ENCODE measurements at places on chromosomes 6 and 20.

GRCh38 chr20:51014797-51015722 is 7.8 kb downstream of the KCNG1 start:
- no peak for DNase-seq

- no peak for DNase-seq
These were observed 222.6 kb upstream of the TAB2 start for GRCh38 chr6:149094934-149095351.

DNA sequence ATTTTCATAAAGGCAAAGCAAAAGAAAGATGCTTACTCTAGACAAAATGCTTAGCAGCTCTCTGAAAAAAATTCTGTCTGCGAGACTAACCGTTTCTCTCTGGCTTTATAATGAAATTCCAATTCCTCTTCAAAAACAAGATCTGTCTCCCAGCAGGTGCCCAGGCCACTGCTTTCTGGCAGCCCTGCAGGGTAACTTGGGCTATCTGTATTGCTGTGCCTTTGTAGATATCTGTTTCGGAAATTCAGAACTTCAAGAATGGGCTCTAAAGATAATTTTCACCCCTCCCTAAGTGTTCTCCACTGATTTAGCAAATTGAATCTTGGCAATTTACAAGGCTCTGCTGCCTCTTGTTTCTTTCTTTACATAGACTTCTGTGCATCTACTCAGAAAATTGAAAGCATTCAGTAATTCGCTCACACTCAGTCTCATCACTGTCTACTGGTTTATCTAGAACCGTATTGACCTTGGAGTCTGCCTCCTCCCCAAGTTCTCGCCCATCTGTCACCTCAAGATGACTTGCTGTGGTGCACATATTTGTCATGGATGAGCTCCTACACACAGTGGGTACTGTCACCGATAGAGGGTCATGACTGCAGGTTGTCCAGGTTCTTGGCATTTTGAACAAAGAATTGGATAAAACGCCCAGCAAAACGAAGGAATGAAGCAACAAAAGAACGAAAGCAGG is 26.4 kb upstream of the FABP7 start:
- DNase-seq: no peak

GRCh38 chr6:90416322-90416721 is 119.7 kb upstream of the BACH2 start:
- no peak for DNase-seq

DNA sequence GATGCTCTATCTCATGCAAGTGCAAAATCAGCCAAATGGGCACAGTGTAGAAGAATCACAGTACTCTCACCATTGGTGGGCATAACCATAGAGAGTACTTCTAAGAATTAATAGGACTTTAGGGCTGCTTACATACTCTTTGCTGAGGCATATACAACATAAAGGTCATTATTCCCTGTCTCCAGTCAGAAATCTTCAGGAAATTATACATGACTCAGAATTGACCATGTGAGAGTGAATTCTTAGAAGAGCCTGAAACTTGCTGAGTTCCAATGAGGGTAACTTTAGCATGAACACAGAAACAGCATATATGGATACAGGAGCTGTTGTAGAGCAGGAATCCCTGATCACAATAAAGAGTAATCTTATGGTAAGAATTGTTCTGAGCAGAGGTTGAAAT is 498.7 kb downstream of the TENT5A start:
- DNase-seq: no peak

DNA sequence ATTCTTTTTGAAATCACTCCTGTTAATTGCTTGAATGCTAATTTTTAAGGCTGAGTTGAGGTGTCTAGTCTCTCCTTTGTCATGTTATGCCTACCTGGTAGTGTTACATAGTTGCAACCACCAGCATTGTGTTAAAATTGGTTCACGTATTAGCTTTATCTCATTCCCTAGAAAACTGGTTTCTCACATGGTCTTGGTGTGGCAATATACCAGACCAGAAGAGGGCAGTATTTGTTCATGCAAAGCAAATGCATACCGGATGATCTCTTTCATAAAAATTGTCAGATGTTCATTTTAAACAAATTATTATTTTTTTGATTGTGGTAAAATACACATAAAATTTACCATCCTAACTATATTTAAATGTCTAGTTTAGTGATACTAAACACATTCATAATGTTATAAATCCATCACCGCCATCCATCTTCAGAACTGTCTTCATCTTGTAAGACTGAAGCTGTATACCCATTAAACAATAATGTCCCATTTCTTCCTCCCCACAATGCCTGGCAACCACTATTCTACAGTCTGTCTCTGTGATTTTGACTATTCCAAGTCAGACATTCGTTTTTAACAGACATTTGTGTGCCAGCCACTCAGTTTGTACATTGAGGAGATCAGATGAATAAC is 92.8 kb downstream of the ATRN start:
- no peak for DNase-seq

- no peak for DNase-seq
These were observed 24.4 kb downstream of the UST start for GRCh38 chr6:148771212-148771601.

DNA sequence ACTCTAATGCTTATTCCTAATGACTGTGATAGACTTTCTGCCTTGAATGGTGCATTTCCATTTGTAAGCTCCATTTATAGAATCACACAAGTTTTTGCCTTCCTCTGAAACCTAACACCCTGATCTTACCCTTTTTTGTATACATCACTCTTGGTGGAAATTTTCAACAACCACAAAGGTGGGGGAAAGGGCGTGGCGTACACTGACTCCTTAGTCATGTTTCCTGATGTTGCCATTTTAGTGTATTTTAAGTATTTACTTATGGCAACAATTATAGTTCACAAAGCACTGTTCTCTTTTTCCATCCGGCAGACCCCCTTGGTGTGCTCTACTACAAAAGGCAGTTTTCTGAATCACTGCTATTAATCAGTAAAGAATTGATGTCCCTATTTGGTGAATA is 92.0 kb downstream of the ATXN1 start:
- no peak for DNase-seq

DNA sequence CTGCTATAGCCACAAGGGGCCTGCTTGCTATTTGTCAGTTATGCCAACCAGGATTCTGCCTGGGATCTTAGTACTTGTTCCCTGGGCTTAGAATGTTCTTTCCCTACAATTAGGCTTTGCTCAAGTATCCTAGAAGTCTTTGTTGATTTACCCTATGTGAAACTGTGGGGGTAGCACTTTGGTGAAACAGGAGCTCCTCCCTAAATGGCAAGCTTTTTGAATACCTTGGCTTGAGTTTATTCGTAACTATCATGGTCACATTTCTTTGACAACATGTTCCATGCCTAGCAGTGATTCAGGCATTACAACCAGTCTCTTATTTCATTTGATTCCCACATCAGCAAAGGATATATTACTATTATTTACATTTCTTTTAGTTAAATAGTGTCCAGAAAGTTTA is 21.2 kb downstream of the AFDN start:
- DNase-seq: no peak

GRCh38 chr6:5025911-5026819 is 22.3 kb upstream of the RPP40 start:
- no peak for DNase-seq

- no peak for DNase-seq
These were observed 588.2 kb upstream of the NRSN1 start for GRCh38 chr6:23537828-23538227.

- no peak for DNase-seq
These were observed 15.8 kb downstream of the MPC1 start for GRCh38 chr6:166366921-166367320.

DNA sequence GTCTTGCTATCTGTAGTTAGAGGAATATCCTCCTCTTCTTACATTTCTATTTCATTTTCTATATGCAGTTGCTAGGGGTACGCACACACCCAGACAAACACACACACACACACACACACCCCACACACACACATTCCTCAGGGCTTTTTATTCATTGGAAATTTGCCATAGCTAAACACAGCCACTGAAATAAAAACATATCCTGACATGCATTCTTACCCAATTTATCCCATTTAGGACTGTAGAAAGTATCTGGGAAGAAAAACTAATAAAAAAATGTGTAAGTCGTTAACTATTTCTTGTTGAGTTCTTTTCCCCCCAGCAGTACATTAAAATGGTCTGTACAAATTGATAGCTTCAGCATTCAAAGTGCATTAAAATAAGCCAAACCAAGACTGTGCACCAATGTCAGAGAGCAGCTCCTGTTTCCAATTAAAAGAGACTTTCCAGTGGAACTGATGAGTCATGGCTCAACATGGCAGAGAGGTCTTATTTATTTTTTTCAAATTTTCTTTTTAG is 357.9 kb upstream of the AGPAT4 start:
- no peak for DNase-seq

GRCh38 chr6:35367646-35368037 is 25.3 kb downstream of the PPARD start:
- no peak for DNase-seq

DNA sequence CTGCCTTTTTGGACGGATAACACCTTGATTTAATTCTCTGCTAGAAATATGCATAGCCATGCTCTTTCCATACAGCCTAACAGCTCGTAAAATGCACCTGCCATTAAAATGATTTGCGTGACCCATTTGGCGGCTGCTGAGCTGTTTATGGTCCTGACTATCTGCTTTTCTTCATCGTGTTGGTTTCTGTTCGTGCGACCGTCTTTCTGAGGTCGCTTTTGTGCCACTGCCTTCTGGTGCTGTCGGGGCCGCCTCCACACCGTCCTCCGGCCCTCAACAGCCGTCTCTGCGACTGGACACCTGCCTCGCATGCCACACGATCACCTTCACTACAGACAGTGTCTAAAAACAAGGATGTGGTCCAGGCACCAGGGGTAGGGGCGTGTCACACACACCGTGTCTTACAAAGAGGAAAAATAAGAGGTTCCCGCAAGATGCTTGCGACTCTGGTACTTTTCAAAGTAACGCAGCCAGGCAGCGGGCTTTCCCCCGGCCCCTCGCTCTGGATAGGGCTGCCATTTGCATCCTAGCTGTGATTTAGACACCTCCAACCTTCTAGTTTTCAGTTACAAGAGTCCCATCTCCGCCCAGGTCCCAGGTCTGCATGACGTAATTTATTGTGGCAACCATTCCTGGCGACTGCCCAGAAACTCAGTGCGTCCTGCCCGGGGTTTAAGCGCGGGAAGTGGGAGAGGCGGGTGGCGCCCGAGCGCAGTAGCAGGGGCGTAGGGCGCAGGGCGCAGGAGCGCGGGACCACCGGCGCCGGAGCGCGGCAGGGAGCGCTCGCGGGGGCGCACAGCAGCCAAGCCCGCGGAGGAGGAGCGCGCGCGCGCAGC is at the start of gene STMND1:
Gene STMND1, plus strand, starts transcription at position 629 of the 836 bp plus-strand sequence. CDS start 208 bp downstream, outside the sequence.
- no peak for DNase-seq

DNA sequence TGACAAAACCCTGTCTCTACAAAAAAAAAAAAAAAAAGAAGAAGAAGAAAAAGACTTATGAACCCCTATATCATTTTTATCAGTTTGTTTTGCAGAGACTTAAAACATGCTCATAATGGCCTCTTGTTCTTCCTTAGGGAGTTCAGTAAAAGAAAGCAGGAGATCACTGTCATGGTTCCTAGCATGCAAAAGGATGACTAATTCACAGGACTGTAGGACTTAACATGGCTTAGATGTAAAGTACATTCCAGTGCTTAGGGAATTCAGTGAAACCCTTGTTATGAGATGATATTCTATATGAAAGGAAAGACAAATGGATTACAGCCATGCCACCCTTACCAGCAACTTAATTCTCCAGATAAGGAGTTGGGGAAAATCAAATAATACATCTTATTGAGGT is 29.5 kb downstream of the EEF1A1 start:
- DNase-seq: no peak

- no peak for DNase-seq
These were observed 85.8 kb downstream of the LYRM4 start for GRCh38 chr6:5174756-5175549.

DNA sequence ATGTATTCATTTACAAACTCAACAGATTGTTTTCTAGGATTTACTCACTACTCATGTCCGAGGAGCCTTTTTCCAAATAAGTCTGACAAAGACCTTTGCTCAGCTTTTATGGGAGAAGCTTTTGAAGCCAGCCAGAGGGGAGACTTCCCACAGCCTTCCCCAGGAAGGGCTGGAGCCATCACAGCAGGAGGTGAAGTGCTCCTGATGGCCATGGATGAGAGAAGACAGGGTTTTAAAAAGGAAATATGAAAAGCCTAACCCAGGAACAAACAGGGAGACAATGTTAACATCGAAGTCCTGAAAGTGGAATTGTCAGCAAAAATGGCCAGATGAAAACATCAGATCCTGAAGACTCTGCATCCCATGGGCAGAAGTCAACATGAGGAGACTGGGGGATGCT is 11.6 kb upstream of the TAGAP start:
- no peak for DNase-seq

- no peak for DNase-seq
These were observed 78.7 kb upstream of the PRSS16 start for GRCh38 chr6:27168586-27169443.

GRCh38 chr20:50372770-50373088 is 137.5 kb upstream of the PTPN1 start:
- peak; percentile 38 for DNase-seq

DNA sequence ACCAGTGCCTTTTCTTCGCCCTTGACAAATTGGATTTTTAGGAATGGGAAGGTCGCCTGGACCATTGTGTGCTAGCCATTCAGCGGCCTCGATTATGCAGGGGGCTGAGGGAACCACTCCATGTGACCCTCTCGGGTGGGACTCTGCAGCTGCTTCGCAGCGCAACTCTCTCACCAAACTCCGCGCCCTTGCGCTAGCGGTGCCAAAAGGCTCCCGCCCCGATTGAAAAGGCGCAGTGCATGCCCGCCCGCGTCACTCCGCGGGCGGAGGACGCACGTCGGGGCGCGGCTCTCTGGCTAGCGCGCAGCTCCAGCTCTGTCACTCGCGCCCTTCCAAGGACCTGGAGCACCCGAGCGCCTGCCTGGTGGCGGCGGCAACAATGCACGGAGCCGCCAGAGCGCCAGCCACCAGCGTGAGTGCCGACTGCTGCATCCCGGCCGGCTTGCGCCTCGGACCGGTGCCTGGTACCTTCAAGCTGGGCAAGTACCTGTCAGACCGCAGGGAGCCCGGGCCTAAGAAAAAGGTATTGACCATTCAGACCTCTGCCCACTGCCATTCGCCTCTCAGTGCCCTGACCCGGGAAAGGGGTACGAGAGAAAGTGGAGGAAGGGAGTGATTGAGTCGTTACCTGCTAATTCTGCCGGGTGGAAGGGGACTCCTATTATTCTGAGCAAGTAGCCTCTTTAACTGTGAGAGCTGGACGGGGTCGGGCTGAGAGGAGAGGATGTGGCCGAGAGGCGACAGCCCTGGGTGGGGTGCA is at the start of gene PRDM13:
Gene PRDM13, plus strand, starts transcription at position 178 of the 760 bp plus-strand sequence. Its CDS starts 202 bp downstream, at position 380.
- no peak for DNase-seq

GRCh38 chr20:623704-624103 is 13.6 kb upstream of the TCF15 start:
- no peak for DNase-seq

DNA sequence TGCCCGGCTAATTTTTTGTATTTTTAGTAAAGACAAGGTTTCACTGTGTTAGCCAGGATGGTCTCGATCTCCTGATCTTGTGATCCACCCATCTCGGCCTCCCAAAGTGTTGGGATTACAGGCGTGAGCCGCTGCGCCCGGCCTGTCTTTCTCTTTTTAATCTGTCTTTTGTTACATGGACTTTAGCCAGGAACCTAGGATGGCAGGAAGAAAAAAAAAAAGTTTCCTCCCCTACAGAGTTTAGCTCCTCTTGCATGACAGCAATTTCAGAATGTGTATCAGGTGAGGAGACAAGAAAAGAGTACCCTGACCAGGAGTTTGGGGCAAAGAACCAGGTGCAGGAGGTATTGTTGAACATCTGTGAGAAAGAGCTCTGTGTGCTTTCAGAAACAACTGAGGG is 21.4 kb upstream of the TXLNB start:
- DNase-seq: no peak

- no peak for DNase-seq
These were observed 55.9 kb upstream of the UBR2 start for GRCh38 chr6:42507901-42508300.

GRCh38 chr6:1485678-1486077 is 96.3 kb downstream of the FOXF2 start:
- no peak for DNase-seq

- no peak for DNase-seq
These were observed 152.6 kb upstream of the PRND start for GRCh38 chr20:4569092-4569491.
